ENCODE measurements at places on chromosomes 1 and 21.

GRCh38 chr1:231799363-231799986 is 172.9 kb downstream of the DISC1 start:
- DNase-seq: no peak

GRCh38 chr21:45706299-45706698 is 62.8 kb downstream of the PCBP3 start:
- no peak for DNase-seq

DNA sequence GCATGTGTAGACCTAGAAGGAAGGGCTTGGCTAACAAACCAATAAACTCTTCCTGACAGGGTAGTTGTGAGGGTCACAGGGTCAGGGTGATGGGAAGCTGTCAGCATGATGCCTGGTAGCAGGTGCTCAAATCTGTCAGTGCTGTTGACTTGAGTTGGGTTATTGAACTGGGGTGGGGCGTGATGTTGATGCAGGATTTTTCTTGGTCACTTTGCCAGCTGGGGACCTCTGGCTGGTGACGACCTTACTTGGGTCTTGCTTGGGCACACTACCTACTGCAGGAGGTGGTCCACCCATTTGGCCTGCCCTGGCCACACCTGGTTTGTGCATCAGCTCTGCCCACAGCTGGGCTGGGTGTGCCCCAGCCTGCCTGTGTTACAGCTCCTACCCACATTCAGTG is 624.4 kb downstream of the PTPRU start:
- no peak for DNase-seq

DNA sequence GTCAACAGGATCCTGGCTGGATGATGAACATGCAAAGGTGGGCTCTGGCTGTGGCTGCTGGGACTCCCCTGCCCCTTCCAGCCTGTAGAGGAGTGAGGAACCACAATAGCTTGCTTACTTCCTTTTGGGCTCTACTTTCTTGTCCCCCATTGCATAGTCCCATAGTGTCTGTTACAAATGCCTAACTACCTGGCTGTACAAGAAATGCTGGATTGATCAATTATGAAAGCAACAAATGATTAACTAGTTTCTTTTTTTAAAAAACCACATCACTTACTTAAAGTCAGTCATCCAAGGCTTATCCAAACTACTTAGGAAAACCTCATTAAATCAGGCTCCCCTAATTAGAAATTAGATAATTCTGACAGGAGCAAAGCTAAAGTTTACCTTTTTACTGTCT is 514.1 kb upstream of the PKN2 start:
- no peak for DNase-seq

DNA sequence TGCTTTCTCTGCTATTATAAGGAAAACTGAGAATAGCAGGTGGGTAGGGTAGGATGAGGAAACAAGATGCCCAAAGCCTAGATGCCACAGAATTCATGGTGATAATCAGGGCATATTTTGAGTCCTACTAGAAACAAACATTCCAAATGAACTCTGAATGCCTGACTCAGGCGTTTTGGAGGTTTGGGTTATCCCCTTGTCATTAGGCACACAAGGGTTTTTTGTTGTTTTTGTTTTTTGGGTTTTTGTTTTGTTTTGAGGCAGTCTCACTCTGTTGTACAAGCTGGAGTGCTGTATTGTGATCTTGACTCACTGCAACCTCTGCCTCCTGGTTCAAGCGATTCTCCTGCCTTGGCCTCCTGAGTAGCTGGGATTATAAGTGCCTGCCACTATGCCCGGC is 19.2 kb downstream of the SYNC start:
- DNase-seq: no peak

DNA sequence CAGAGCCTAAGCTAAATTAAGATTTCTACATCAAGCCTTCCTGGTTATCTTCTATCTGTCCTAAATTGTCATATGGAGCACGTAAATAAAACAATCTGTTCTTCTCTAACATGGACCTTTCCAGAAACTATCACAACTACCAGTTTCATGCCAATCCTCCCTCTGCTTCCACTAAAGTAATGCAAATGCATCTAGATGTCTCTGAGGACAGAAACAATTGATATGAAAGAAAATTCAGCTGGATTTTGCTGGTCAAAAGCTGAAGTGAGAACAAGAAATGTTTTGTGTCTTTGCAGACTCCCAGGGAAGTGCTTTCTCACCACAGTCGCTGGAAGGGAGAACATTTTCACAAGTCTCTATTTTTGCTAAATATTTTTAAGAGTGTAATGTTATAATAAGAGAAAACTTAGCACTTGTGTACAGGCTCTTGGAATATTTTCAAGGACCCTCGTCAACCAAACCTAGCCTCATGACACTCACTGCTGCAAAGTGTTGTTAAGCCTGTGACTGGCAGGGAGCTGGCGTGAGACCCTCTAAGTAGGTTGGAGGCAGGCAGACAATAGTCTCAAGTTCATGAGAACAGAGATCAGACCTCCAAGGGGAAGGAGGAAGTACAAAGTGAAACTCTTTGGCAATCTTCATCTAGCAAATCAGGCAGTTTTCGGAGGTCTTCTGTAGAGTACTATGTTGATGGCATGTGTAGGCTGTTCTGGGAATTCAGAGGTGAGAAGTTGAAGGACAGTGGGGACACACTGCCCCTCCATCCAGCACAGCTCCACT is 38.8 kb downstream of the DNASE2B start:
- no peak for DNase-seq

- DNase-seq: no peak
Measured at GRCh38 chr1:66168948-66169671, 364.8 kb upstream of the SGIP1 start.
